ENCODE measurements at places on chromosomes 7 and 10.

DNA sequence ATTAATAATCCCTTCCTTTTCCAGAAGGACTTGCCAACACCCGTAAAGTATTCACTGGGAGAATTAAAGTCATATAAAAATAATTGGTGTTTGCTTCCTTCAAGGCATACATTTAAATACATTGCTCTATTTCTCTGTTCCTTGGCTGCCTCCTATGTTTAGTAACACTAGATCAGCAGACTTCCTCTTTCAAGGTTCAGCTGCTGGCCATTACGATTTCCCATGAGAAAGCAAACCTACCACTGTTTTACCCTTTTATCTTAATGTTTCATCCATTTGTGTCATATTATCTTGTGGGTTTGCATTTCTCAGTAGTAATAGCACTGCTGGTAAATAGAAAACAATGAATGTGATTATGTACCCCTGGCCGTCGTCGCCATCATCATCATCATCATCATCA is 313.8 kb upstream of the BMPER start:
- no peak for DNase-seq

DNA sequence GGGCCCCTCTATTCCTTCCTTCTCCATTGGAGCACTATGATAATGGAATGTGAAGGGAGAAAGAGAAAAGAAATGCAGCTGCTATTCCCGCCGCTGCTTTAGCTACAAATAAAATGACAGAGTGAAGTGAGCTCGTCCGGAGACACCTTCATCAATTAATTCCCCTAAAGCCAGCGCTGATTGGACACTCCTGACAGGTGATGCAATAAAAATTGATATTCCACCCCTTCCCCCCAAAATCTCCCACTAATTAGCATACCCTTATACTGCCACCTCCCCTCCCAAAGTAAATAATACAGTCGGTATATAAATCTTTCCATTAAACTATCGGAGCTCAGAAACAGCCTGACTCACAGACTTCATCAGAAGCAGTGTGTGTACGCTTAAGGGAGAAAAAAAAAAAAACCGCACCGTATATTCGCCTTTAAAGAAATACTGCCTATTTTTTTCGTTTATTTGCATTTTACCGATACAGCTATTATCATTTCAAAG is 7.3 kb downstream of the SKIDA1 start:
- DNase-seq = peak; percentile 31

GRCh38 chr10:20958764-20959163 is 61.7 kb upstream of the NEBL start:
- no peak for DNase-seq

GRCh38 chr7:83546586-83546985 is 102.4 kb downstream of the SEMA3E start:
- peak; percentile 73 for DNase-seq

- DNase-seq = peak; percentile 53
Observed at GRCh38 chr10:126110489-126111180, 214.3 kb downstream of the FANK1 start.

GRCh38 chr10:29838539-29838938 is 203.8 kb upstream of the SVIL start:
- no peak for DNase-seq

- DNase-seq = no peak
Observed at GRCh38 chr7:149289856-149290255, 27.9 kb downstream of the ZNF783 start.

- DNase-seq = no peak
Observed at GRCh38 chr7:37510043-37510634, 61.5 kb upstream of the ELMO1 start.
